ENCODE measurements at places on chromosomes 1 and 21.

- no peak for DNase-seq
Observed at GRCh38 chr21:39182484-39183271, 573 bp downstream of the PSMG1 start.

DNA sequence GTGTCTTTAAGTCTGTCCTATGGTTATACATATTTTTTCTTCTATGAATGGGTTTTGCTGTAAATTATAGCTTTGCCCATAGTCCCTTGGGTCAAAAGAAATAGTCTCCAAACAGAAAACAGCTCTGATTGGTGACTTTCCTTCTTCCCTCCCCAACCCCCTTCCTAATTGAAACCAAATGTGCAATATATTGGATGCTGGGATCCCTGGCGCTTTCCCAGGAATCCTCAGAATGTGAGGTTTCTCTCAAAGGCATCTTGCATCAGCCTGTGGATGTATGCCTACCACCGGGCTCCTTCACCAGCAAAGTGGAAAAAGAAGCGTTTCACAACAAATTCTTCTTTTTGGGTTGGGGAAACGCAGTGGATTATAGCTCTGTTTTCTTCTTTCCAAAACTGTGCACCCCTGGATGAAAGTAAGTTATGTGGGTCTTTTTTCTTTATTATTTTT is at the start of gene DDR2:
Gene DDR2, plus strand, starts transcription at position 248 of the 450 bp plus-strand sequence. CDS start 86,600 bp downstream, outside the sequence.
- no peak for DNase-seq

- no peak for DNase-seq
Observed at GRCh38 chr1:155125946-155126555, 1.6 kb upstream of the EFNA1 start.

DNA sequence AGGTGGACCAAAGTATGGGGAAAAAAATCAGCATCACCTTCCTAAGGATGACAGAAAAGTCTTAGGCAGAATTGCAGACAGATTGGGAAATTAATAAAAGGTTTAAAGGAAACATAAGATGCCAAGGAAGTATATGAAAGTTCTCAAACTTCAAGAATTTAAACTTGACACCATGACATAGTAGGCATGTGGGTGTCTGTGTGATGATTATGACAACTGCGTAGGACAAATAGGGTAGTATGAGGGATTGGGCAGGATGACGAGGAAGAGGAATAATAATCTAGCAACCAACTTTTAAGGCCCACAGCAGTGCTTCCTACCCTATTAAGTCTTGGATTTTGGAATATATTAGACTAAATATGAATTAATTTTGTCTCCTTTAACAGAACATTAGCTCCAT is 52.4 kb downstream of the HNRNPR start:
- DNase-seq = no peak

DNA sequence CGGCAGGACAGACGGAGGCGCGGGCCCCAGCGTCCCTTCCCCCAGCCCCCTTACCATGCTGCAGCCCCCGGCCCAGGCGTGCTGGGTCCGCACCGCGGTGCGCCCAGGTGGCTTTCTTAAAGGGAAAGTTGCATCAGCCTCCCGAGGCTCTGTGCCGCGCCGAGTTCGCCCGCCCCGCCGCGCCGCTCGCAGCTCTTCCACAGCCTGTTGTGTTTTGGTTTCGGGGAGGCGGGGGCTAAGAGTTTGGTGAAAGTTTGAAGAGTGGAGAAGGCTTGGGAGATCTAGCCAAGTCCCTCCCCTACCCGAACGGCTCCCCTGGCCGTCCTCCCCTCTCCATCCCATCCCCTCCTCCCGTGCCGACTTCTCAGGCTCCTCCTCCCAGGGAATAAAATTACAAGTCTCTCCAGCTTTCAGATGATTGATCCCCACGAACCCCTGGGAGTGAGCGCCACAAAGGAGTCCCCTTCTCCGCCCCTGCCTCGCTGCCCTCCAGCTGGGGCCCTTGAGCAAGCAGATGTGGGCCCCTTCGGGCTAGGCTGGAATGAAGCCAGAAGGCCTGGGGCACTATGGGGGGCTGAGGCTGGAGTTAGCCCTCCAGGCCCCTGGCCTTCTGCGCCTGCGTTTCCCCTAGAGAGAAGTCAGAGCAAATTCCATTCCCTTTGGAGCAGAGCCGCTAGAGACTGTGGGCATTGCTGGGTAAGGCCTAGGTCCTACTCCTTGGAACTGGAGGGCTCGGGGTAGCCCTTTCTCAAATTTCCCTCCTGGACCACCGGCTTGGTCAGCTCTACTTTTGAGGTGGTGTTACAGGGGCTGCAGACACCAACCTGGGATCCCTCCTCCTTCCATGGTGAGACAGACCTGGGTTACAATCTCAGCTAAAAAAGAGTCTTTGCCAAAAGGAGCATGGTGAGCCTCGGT is at the start of gene SLC6A9:
Gene SLC6A9, minus strand, starts transcription at position 211 of the 918 bp plus-strand sequence. CDS start 7,185 bp downstream, outside the sequence.
- DNase-seq = peak; percentile 57

Data from stimulated activated CD4-positive, alpha-beta T cell treated with anti-CD3 and anti-CD28 coated beads, Interleukin-4, amount 100 ng/mL, for 4 hours (primary cell).